ENCODE measurements at places on chromosomes 1 and 21.

GRCh38 chr1:89938171-89939055 is 56.5 kb upstream of the ZNF326 start:
- DNase-seq: no peak

DNA sequence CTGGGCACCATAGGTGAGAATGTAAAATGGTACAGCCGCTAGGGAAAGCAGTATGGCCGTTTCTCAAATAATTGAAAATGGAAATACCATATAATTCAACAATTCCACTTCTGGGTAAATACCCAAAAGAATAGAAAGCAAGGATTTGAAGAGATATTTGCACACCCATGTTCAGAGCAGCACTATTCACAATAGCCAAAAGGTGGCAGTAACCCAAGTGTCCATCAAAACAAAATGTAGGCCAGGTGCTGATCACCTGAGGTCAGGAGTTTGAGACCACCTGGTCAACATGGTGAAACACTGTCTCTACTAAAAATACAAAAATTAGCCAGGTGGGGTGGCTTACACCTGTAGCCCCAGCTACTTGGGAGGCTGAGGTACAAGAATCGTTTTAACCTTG is 62.1 kb downstream of the OLIG1 start:
- DNase-seq: no peak

DNA sequence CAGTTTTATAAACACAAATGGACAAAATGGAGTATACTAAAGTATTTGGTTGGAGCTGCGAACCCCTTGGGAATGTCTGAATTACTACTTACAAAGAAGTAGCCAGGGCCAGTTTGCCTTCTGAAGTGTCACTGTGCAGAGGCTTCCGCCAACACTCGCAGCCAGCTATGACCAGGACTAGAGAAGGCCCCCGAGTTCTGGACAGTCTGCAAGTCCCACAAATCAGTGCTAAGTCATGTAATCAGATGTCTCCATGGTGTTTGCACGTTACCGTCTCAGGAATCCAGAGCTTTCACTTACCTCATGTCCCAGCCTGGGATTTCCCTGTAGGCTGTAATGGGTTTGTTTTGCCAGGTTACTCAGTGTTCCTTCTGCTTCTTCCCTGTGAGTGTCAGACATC is 106.6 kb upstream of the SPAG17 start:
- DNase-seq: no peak

DNA sequence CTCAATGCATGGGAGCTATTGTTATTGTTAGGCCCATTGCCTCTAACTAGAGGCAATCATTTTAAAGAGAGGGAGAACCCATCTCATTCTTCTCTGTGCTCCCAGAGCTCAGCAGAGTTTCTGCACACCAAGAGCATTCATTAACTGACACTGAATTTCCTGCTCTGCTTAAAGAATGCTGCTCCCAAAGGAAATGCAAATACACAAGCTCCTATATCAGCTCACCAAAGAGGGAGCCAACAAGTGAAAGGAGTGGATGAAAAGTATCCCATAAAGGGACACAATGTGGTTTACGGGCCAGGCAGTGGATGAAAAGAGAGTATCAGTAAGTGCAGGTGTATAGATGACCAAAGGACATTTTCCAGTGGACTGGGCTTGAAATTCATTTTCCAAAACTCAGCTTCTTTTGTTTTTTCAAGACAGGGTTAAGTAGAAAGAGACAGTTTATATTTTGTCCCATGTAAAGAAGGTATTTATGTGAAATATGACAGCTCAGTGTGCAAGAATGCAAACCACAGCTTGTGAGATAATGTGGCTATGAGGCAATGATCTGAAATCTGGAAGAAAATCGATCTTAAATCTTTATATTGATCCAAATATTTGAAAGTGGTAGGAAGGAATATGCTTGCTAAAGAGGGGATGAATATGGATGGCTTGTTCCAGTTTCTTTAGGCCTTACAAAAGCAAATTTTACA is 207.7 kb upstream of the CAMK1G start:
- DNase-seq: no peak

- DNase-seq: no peak
Observed at GRCh38 chr1:101291562-101292380, 55.0 kb downstream of the S1PR1 start.

DNA sequence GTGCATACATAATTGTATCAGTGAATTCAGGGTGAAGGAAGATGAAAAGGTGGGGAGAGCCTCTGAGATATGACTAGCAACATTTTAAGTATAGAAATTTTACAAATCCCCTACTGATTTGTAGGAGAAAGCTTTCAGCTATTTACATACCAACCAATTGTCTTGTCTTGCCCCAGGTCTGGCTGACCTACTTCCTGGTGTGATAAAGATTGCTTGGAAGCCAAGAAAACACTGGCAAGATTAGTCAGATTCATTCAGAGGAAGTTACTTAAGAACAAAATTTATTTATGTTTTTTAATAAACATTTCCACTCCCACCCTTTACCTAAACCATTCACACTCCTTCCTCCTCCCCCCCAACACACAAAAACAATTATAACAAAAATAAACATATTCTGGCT is 17.5 kb downstream of the PTGS2 start:
- DNase-seq: no peak

DNA sequence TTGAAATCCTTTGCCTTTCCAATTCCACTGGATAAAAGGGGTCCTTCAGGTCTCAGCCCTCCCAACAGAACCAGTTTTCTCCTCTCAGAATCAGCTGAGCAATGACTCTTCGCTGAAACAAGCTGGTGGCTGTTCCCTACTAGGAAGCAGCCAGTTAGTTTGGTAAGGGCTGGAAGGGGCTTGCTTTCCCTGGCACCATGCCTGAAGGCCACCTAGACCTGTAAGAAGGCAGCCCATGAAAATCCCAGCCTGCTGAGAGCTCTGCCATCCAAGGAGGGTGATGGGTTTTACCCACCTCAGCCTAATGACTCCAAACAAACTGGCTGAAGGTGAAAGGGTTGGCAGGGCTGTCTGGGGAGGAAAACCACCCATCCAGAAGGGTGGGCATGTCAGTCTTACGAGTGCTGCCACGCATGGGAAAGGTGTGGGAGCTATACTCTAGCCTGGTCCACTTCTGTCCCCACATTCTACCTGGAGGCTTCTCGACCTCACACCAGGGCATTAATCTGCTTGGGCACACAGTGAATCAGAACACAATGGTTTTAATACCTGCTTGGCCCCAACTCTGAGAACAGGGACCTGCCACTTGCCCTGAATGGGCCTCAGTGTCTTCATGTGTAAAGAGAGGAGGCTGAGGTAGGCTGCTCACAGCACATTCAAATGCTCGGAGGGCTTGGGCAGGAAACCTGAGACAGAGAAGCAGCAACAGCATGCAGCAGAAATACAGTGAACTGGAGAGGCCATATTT is 53.0 kb downstream of the CD46 start:
- no peak for DNase-seq

DNA sequence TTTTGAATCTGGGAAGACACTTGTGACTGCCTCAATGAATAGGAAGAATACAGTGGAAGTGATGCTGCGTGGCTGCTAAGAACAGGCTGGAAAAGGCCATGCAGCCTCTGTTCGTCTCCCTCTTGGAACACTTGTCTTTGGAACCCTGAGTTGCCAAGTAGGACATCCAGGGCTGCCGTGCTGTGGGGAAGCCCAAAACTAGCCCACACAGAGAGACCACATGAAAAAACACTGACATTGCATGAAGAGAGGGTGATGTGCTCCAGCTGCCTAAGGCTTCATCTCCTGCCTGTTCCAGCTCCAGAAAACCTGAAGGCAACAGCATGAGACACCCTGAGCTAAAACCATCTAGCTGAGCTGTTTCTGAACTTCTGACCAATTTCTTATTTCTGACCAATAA is 61.1 kb upstream of the GNG4 start:
- DNase-seq: no peak

- no peak for DNase-seq
Observed at GRCh38 chr1:180182643-180183311, 28.1 kb downstream of the QSOX1 start.

DNA sequence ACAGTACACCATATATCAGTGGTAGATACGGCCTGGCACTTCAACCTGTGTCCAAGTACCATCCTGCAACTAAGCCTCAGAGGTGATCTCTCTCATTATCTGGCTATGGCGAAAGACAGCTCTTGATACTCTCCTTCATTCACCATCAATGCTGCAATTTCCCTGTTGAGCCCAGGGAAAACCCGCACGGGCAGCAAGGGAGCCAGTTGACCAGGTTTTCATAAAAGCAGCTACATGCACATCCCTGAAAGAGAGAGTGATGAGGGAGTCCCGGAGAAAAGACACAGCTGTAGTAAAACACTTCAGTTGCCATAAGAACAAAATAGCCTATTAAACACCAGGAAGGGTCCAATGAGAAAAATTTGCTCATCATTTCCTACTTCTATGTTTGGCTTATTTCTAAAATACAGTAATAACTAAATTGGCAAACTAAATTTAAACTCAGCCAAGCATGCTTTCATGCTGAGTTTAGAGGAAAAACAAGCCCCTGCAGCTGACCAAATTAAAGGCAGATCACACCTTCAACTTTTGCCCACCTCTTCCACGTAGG is 68.3 kb downstream of the CAPZB start:
- DNase-seq: no peak

- no peak for DNase-seq
Observed at GRCh38 chr1:78526496-78526895, 35.7 kb downstream of the PTGFR start.

GRCh38 chr1:109193653-109194590 is 19.8 kb upstream of the SARS1 start:
- peak; percentile 49 for DNase-seq

DNA sequence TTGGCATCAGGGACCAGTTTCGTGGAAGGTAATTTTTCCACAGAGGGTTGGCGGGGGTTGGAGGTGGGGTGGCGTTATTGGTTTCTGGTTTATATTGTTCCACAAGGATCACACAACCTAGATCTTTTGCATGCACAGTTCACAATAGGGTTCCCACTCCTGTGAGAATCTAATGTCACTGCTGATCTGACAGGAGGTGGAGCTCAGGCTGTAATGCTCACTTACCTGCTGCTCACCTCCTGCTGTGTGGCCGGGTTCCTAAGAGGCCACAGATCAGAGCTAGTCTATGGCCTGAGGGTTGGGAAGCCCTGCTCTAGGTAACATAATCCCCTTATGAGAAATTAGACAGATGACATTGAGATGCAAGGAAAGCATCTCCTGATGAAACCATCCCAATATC is 12.6 kb downstream of the GBP5 start:
- DNase-seq: no peak

DNA sequence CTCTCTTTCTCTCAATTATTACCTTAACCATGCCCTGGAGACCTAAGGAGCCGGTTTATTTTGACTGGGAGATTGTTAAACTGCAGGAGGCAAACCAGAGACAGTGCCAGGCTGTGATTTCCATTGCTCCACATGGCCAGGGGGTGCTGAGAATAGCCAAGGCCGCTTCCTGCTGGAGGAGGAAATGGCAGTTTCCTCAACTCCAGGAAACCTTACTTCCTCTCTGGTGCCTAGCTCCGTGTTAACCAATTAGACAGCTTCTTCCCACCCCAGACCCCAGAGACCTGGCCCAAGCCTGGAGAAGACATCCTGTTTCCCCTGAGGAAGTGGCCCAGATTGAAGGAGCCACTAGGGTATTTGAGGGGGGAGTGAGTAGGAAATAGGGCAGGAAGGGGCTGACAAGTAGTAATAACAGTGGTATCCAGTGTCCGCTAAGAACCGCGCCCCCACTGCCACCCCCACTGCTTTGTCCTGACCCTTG is 161.2 kb downstream of the PLPP3 start:
- DNase-seq: no peak

- DNase-seq: no peak
Observed at GRCh38 chr1:210626341-210626740, 297.6 kb downstream of the HHAT start.

DNA sequence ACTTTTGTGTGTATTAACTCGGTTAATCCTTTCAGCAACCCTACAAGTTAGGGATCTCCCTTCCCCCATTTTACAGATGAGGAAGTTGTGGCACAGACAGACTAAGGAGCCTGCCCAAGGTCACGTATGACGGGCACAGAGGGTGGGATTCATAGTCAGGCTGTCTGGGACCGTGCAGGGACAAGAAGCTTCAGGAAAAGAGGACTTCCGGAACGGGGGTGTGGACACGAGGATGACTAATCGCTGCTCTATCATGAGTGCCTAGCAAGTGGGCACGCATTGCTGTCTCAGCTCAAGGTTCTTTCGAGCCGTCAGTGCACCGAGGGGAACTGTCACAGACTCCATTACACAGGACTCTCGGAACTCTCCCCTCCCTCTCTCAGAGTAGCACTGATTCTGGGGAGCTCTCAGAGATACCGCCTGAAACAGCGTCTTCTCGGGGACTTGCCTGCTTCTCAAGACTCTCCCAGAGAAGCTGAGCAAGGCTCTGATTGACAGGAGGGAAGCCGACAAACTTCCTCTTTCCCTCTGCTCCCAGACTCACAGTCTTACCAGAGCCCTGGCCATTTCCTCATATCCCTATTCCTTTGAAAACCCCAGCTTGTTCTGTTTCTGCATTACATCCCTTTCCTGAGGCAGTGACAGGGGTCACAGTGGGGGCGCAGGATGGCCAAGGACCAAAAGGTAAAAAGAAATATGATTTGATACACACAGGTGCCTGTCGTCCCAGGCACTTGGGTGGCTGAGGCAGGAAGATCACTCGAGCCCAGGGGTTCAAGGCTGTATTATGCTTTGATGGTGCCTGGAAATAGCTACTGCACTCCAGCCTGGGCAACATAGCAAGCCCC is 14.4 kb downstream of the FHAD1 start:
- no peak for DNase-seq

DNA sequence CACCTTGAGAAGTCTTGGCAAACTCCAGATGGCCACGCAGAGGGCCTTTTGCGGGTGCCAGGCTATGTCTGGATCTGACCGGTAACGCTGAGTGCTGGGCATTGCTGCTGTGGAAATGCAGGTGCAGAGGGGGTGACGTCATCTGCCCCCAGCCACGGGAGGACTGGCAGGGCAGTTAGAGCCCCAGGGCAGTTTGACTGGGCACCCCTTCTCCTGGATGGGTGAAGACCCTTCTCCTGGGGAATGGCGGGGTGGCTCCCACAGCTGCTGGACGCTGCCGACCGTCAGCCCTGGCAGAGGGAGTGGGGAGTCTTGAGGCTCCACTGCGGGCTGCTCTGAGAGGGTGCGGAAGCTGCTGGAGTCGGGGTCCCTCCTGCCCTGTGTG is 12.6 kb upstream of the EDN2 start:
- no peak for DNase-seq

DNA sequence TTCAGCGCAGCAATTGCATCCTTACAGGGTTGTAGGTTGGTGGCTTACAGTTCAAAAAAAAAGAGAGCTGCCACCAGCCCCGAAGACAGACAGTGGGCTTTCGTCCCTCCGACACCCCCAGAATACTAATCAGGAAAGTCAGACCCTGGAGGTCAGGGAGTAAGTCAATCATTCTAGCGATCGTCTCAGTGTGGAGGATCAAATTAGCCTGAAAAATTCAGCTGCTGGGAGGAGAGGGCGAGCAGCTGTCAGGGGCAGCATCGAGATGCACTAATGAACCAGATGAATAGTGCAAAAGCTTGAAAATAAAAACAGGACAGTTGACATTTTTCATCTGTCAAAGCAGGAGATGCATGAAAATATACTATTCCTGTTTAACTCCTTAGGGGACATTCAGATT is 138.4 kb downstream of the NEK7 start:
- no peak for DNase-seq

All from activated T-cell treated with anti-CD3 and anti-CD28 coated beads for 4 hours (primary cell).